ENCODE measurements at places on chromosomes 11 and 22. TPM values are rescaled to one million over a fixed set of nuclear protein-coding genes. Genes with fewer than 3 reads are reported as not detected.

RHOD gene
- total RNA-seq: 146 TPM

PLAAT4 gene
- 3.9 TPM for total RNA-seq

- no peak for DNase-seq
These were observed 14.8 kb downstream of the CCND1 start for GRCh38 chr11:69655479-69656428.

DNA sequence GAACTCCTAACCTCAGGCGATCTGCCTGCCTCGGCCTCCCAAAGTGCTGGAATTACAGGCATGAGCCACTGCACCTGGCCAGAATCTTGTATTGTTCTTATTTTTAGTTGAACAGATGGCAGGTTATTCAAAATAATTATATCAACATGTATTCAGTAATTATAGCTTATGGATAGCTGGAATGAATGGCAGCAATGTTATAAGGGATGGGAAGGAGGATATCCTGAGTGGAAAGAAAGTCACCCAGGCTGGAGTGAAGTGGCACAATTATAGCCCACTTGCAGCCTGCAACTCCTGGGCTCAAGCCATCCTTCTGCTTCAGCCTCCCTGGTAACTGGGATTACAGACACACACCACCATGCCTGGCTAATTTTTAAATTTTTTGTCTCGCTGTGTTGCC is 88.1 kb downstream of the MED15 start:
- no peak for DNase-seq

GRCh38 chr22:27585141-27585540 is 216.4 kb downstream of the MN1 start:
- DNase-seq: peak; percentile 36

DNA sequence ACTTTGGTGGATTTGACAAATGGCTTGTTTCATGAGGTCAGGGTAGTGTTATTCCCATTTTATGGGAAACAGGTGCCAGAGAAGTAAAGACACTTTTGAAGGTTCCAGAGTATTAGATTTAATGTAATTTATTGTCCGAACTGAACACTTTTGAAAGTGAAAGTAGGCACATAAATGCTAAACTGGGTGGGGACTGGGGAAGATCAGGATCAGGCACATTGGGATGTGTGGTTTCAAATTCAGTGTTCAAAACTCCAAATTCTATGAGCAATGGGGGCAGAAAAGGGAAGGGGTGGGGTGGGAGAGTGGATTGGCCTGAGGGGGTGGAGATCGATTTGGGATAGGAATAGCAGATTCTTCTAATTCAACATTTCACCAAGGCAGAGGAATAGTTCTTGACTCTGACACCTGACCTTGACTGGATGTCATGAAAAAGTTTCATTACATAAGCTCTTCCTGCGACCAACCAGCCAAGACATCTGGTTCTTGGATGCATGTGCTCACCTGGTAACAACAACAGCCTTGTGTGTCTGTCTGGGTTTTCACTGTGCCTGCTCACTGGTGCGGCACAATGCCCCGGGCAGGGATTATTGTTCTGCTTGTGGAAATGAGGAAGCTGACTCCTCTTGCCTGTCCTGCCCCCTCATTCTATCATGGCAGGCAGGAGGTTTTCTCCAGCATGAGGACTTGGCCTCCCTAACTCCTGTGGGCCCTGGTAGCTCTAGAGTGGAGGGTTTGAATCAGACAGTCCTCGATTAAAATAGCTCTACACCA is 10.8 kb downstream of the PPFIBP2 start:
- DNase-seq: peak; percentile 77

DNA sequence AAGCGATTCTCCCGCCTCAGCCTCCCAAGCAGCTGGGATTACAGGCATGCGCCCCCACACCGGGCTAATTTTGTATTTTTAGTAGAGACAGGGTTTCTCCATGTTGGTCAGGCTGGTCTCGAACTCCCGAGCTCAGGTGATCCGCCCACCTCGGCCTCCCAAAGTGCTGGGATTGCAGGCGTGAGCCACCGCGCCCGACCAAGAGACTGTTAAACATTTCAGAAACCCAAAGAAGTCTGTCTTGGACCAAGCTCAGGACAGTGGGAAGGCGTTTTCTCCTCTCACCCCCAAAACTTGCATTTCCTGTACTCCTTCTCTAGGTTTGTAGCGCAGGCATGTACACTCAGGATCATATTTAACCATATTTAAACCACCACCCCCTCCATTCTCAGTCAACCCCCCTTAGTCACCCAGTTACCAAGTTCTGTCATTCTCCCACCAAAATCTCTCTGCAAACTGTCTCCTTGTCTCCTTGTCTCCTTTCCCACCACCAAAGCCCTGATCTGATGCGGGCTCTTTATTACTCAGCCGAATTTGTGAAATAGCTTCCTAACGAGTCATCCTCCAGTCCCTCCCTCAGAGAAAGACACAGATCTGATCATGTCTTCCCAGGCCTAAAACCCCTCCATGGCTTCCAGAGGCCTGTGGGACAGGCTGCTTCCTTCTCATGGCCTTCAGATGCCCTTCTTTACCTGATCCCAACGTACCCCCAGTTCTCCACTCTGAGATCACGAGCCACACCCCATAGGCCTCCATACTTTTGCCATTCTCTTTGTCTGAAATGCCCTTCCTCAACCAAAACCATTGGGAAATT is 29.0 kb upstream of the CREB3L1 start:
- peak; percentile 97 for DNase-seq

SLC6A5 gene
- total RNA-seq: not detected

FOLR2 gene
- total RNA-seq: not detected

DNA sequence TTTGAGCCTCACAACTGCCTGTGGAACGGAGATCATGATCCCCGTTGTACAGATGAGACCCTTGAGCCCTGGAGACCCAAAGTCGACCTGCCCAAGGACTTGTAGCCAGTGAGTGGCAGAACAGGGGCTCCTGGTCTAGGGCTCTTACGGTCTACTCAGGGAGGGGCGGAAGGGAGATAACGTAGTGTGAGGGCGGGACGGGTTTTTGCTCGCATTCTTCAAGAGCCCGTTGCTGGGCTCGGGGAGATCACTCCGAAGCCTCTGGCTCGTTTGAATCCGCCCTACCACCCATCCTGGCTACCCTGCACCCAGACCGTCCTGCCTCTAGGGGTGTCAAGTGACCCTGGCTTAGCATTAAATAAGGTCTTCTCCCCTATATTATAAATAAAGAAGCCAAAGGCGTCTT is 639 bp downstream of the CRY2 start:
- peak; percentile 42 for DNase-seq

GRCh38 chr11:57210781-57211180 is 26.3 kb downstream of the APLNR start:
- no peak for DNase-seq

GRCh38 chr11:74550991-74551753 is 41.2 kb upstream of the POLD3 start:
- no peak for DNase-seq

Measured in foreskin keratinocyte (primary cell).